T-helper 9 cell (primary cell): ENCODE measurements at places on chromosomes 5 and 9.
A peak's percentile ranks its signal among the peaks of the same experiment; 100 is the strongest.

DNA sequence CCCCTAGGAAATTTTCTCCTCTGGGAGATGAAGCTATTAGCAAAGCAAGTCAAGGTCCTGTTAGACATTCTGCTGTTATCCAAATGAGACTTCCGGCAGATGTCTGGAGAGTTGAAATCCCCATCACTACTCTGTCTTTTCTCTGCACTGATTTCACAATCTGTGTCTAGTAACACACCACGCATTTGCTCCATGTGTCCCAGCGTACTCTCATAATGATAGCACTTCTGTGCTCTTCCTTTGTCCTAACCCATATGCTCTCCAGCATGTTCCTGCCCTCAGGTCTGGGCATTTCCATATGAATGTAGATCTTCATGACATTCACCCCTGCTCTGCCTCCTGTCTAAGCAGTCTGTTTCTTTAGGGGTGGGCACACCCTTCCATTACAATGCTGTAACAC lies 1949.0 kb upstream of the WWC1 start:
- DNase-seq, result no peak

- DNase-seq, result no peak
Measured at GRCh38 chr5:33892620-33893137, 889 bp upstream of the ADAMTS12 start.

- no peak for DNase-seq
Measured at GRCh38 chr5:73605223-73606087, 20.5 kb upstream of the ARHGEF28 start.

GRCh38 chr9:93190656-93191353 lies 6.9 kb downstream of the WNK2 start:
- DNase-seq, result no peak

GRCh38 chr5:102815540-102816332 lies 60.6 kb downstream of the PAM start:
- no peak for DNase-seq

GRCh38 chr5:128613766-128614165 lies 75.7 kb upstream of the FBN2 start:
- no peak for DNase-seq

DNA sequence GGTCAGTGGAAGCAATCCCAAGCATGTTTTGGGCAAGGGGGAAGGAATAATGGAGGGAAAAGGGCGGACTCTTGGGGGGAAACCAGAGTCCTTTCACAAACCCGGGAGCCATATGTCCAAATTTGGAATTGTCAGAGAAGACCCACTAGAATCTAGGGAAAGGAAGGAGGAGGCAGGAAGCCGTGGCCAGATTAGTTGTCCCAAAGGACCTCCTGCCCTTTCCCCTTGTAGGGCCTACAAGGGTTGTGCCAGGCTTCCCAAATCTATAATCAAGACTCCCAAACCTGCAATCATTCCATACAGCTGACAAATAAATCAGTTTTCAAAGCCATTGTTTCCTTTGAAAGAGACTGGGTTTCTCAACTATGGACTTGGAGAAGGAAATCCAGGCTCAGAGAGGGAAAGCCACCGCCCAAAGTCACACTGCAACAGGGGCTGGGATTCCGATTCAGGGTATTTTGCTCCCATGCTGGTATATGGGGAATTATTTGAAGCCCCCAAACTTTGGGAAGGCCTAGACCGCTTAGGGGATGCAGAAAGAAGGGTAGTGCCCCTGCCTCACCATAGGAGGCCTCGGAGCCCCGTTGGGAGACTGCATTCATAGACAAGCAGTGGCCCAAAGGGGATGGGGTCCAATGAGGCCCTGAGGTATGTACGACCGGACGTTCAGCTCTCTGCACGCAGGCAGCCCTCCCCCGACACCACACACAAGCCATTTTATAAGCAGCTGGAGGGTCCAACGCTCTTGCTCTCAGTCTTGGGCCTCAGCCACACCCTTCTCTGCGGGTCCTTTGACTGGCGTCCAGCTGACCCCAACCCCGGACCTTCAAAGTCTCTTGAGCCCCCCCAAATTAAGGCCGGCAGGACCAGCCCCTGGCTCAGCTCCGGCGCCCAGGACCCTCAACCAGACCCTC lies 815 bp downstream of the ANXA6 start:
- DNase-seq, result peak; percentile 18

DNA sequence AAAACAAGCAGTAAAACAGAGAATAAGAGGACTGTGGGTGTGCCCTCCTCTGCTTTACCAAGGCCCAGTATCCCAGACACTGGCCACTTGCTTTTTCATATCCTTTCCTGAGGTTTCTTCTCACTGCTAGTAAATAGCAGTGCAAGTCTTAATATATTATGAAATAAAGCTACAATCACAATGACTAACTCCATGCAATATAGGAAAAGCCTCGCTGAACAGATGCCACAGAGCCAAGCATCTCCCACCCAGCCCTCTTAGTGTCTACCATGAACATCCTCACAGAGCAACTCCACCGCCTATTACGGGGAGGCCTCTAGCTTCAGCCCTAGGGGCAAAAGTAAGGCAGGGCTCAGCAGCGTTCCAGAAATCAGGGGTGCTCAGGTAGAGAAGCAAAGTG lies 130.7 kb upstream of the LHFPL2 start:
- DNase-seq, result no peak
